Myocyte (in vitro differentiated cells): ENCODE measurements at places on chromosomes 2 and 18.

DNA sequence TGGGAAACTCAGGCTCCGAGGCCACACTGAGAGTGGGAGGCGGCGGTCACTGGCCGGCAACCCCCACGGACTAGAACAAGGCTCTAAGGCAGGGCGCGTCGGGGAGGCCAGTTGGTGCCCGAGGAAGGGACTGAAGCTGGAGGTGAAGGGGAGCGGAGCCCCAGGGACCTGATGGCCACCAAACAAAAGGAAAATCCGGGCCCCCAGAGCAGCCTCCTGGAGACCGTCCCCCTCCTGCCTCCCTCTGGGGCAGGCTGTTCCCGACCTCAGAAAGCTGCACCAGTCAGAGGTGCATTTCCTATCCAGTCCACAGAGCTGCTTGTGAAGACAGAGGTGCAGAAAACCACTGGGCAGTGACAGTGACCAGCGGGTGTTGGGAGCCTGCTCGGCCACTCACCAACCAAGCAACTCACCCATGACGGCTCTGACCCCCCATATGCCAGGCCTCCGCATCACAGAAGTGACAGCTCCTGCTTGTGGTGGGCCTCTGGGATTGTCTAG is 172.7 kb downstream of the TWIST2 start:
- DNase-seq, result no peak

DNA sequence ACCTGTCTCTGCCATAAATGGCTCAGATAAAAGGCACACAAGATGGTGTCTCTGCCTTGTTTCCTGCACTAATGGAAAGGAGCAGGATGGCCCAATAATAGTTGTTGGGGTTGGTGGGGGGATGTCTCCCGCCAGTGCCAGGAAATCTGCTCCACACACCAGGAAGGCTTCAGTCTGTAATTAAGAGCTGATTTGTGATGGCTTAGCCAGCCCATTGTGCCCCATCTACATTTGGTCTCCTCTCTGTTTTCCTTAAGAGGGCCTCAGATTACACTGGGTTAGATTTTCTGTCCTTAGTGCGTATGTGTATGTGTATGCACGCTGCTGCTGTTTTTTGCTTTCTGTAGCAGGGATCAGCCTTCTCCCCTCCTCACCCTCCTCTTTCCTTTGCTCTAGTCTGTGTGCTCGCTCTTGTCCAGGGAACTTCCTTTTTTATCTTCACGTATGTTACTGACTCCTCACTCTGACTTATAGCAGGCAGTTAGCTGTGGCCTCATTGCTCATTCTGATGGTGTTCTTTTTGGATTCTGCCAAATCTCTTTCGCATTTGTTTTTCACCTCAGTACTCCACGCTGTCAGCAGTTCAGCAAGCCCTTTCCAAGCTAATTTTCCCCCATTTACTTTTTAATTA is 33.4 kb upstream of the MGAT5 start:
- DNase-seq, result no peak

GRCh38 chr2:41836948-41837347 is 210.9 kb upstream of the PKDCC start:
- DNase-seq, result peak; percentile 74

DNA sequence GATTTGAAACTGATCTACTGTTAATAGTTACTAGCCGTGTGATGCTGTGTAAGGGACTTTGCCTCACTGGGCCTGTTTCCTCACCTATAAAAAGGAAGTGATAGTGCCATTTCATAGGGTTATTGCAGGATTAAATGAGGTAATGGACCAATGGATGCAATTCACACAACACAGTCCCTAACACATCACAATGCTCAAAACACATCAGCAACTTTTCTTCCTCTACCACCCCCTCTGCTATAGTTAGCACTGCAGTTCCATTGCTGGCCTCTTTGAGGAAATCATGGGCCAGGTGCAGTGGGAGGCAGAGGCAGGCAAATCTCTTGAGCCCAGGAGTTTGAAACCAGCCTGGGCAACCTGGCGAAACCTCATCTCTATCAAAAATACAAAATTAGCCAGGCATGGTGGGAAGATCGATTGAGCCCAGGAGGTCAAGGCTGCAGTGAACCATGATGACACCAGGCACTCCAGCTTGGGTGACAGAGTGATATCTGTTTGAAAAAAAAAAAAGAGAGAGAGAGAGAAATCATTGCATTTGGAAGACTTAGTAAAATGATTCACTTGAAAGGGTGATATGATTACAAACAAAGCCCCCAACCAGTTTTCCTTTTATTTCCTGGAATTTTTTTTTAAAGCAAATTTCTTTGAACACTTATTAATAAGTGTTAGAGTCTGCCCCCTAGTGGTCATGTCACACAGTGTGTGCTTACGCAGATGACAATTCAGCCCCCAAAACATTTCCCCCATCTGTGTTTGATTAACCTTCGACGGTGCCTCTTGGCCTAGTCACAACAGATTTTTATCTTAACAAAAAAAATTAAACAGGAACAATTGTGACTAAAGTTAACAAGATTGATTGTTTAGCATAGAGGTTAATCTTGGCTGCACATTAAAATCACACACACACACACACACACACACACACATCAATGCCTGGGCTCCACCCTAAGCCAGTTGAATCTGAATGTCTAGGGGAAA is 88.6 kb upstream of the BCL11A start:
- DNase-seq, result peak; percentile 46

DNA sequence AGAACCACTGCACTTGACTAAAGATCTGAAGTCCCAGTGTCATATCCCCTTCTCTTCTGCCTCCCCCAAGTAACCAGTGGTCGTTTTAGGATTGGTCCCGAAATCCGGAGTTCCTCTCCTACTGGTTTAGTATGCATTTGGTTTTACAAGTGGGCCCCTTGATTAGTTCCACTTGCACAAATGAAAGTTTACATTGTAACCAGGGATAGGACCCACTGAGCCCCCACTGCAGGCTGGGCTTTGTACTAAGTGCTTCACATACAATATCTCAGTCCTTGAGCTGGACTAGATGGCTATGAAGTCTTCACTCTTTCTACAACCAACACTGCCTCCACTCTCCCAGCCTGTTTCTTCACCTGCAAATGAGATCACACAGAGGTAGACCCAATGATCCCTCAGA is 50.4 kb downstream of the CYRIA start:
- no peak for DNase-seq

GRCh38 chr2:96407919-96408550 is 72.5 kb downstream of the NCAPH start:
- no peak for DNase-seq

DNA sequence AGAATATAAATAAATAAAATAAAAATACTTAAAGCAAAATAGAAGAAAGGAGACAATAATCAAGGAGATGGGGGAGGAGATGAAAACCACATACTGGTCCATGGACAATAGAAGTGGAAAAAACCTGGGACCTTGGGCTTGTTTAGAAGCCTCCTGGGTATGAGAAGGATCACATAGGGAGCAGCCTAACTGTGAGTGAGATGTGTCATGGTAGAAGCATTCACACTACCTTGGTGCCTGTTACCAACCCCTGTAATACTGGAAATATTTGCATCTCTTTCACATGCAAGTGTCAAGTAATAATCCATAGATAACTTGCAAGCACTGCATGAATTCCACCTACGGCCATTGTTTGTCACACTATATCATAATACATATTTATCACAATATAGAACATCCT is 23.2 kb upstream of the RNF103 start:
- no peak for DNase-seq

- DNase-seq, result peak; percentile 99
Observed at GRCh38 chr2:240387669-240388358, 47.6 kb upstream of the GPC1 start.

DNA sequence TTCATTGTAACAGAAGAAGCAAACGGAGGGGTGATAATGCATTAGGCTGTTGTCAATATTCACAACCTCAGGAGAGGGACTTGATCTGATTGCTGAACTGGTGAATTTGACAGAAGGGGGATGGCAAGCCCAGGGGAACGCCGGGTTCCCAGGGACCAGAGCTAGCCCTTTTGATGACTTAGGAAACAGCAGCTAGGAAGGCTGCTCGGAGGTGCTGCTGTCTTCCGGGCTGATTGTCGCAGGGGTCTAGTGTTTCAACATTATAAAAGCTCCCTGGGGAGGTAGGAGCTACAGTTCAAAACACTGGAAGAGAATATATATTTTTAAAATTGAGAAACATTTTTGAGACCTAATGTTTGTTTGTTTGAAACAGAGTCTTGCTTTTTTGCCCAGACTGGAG is 47.3 kb downstream of the CD8B2 start:
- DNase-seq, result no peak

DNA sequence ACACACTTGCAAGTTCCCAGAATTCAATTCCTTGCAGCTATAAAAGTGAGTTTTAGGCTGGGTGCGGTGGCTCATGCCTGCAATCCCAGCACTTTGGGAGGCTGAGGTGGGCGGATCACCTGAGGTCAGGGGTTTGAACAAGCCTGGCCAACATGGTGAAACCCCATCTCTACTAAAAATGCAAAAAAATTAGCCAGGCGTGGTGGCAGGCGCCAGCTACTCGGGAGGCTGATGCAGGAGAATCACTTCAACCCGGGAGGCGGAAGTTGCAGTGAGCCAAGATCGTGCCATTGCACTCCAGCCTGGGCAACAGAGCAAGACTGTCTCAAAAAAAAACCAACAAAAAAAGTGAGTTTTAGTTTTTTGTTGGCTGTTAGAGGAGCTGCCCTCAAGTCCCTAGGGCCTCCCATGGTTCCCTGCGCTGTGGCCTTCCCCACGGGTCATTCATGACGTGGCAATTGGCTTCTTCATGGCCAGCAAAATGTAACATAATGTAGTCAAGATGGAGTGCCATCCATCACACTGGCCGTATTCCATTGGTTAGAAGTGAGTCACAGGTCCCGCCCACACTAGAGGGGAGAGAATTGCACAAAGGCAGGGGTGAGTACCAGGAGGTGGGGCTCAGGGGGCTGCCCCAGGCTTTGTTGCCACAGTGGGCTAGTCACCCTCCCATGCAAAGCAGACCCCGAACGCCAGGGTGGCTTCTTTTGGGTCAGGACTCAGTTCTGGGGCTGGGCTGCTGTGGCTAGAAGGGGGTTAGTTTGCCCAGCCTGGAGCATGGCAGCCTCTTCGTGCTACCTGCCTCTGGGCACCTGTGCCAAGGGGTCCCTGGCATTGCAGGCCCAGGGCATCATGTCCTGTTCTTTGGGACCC is 37.7 kb upstream of the INHBB start:
- no peak for DNase-seq

DNA sequence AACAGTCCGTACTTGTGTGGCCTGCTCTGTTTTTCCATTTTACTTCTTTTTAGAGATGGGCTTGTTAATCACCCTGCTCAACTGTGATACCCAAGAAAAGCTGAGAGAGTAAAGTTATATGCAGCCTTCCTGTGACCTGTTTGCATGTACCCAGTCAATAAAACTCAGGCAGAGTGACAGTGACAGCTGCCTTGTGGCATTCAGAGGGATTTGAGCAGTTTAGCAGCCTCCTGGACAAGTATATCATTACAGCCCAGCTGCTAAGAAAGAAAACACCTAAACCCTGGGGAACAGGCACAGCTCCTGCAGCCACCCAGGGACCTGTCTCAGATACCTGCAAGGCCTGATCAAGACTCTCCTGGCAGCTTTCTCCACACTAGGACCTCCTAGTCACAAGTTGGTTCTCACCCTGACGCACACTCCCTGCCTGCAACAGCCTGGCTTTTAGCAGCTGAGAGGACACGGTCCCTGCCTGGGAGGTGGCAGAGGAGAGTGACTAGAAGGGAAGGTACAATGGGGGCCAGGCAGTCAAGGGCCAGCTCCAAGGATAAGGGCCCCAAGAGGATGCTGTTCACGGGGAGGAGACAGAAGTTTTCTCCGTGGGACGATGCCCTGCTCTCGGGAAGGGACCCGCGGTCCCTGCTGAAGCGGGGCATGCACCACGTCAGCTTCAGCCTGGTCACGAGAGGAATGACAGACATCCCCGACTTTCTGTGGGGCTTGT is at the start of gene LRRC30:
Gene LRRC30 (plus strand): TSS at position 464 of the 724 bp plus-strand sequence. CDS start 50 bp downstream, at position 514.
- peak; percentile 80 for DNase-seq

GRCh38 chr2:225337183-225337582 is 62.3 kb upstream of the NYAP2 start:
- DNase-seq, result peak; percentile 9

DNA sequence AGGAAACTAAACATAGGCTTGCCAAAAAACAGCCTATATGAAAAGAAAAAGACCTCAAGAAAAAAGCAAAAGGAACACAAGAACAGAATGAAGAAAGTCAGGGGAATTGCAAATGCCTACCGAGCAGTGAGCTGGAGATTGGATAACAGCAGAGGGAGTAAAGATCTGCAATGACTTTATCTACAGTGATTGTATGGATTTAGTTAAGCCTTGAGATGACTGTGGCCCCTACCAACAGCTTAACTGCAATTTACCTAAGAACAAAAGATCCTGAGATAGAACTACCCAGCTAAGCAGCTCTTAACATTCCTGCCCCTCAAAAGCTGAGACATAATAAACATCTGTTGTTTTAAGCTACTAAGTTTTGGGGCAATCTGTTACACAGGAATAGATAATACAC is 20.5 kb downstream of the LNPK start:
- no peak for DNase-seq

DNA sequence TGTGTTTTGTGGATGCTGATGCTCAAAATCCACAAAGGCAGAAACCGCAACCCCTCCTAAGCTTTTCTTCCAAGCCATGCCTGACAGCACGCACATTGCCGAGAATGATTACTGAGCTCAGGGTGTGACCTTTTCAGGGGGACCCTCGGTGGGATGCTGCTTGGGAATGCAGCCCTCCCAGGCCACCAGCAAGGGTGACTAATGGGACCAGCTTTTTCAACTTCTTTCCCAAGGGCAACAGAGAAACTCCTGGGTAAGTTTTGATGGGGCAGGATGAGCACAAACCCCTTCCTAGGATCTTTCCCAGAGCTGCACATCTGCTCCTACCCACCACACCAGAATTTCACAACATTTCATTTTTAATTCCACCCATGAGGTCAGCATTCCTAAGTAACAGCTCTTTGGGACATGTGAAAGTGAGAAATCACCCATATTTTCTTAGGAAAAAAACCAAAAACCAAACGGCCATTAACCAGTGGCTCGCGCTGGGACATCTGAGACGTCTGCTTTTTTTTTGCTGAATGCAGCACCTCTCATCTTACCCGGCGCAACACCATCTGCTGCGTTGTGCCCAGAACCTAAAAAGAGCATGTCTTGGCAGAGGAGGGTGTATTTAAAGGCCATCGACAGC is 119.0 kb downstream of the ARL4C start:
- peak; percentile 92 for DNase-seq

DNA sequence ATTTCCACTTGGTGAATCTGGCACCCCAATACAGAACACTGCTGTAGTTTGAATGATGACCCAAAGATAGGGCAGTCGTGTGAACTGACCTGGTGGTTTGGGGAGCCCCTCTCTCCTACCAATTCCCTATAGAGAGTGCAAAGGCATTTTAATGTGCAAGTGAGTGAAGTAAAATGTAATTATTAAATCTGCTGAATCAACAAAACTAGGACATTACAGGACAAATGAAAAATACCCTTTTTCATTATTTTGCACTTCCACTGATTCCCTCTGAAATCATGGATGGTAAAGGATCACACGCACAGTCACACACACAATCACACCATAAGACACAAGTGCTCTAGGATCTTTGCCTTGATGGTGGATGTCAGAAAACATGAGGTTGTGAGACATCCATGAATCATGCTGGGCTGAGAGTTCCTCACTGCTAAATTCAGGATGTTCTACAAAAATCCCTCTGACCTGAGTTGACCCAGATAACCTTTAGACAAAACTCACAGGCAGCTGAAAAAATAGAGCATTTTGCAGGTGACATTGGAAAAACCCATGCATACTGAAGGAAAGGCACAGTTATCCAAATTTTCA is 197.4 kb downstream of the FBXO15 start:
- DNase-seq, result no peak
